ENCODE measurements at places on chromosomes 5 and 9.
A peak's percentile ranks its signal among the peaks of the same experiment; 100 is the strongest.

DNA sequence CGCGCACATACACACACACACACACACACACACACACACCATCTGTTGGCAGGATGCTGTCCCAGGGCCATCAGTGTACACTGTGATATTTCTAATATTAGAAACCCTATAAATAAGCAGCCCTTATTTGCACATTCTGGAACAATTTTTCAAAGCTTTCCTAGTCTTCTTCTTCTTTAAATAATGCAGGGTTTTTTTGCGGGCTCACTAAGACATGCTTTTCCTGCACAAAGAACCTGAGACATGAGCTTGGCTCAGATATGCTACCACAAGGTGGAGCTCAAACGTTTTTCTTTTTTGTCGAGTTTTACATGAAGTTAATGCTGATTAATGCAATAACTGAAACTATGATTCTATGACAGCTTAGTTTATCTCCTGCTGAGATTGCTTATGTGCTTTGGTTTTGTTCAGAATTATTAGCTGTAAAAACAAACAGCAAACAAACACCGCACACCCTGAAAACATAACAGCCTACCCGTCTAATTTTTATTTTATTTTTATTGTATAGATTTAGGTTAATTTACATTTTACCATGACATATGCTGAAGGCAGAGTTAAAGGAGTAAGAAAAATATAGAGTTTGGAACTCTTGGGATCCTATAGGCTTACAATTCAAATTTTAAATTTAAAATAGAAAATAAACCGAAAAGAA lies 95.8 kb downstream of the ALDH1A1 start:
- no peak for DNase-seq

- DNase-seq, result no peak
These were observed 36.7 kb upstream of the F2R start for GRCh38 chr5:76679231-76679630.

- no peak for DNase-seq
These were observed 184.6 kb downstream of the CDK5RAP2 start for GRCh38 chr9:120395376-120395775.

DNA sequence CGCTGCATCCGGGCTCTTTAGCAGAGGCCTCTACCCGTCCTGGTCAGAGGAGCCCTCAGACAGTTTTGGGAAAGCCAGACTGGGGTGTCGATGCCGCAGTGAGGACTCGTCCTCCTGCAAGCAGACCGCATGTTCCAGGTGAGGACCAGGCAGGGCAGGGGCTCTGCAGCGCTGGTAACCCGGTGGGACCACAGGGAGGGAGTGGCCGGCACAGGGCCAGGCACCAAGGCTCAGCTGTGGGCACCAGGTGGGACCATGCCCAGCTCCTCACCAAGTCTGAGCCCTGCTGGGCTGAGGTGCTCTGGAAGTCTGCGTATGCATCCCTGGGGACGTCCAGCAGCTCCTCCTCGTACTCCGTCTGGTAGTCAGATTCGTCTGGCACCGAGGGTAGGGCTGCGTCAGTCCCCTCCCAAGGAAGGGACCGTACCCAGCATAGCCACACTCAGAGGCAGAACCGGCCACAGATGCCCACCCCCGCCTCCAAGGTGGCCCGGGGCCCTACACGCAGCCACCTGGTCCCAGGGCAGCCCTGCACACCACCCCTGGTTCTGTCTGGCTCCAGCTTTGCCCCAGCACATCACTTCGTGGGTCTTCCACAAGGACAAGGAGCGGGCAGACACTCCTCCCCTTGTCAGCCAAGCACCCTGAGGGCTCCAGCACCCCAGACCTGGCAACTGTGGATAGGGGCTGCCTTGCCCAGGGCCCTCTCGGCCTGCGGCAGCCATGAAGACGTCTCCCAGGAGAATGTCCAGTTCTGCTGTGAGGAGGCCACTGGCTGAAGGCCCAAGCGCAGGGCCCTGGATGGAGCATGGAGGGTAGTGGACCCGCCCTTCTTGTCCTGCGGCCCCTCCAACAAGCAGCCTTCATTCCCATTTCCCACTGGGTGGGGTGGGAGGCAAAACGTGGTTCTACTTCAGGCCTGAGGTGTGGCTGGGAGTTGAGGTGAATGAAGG lies 1.5 kb upstream of the NSMF start:
- no peak for DNase-seq

- DNase-seq, result no peak
These were observed 45.6 kb upstream of the SLC25A51 start for GRCh38 chr9:37949576-37949975.

DNA sequence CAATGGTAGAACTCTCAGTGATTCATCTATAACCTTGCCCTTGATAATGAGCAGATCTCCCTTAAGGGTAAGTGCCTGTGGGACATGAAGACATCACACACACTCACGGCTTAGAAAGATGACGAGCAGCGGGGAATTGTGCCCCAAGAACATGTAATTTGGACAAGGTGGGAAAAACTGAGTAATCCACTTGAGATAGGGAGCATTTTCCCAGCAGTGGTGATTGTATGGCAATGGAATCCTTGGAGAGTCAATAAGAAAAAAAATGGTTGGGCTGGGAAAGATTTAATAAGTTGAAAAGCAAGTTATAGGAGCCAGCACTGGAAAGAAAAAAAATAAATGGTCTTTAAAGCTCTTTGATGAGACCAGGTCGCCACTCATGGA lies 193.1 kb downstream of the GLIS3 start:
- no peak for DNase-seq

GRCh38 chr9:89536145-89536574 lies 38.2 kb upstream of the SEMA4D start:
- DNase-seq, result no peak

- no peak for DNase-seq
These were observed 44.1 kb upstream of the ERBIN start for GRCh38 chr5:65882278-65882677.

- DNase-seq, result no peak
These were observed 286.0 kb upstream of the TUSC1 start for GRCh38 chr9:25964239-25964638.

DNA sequence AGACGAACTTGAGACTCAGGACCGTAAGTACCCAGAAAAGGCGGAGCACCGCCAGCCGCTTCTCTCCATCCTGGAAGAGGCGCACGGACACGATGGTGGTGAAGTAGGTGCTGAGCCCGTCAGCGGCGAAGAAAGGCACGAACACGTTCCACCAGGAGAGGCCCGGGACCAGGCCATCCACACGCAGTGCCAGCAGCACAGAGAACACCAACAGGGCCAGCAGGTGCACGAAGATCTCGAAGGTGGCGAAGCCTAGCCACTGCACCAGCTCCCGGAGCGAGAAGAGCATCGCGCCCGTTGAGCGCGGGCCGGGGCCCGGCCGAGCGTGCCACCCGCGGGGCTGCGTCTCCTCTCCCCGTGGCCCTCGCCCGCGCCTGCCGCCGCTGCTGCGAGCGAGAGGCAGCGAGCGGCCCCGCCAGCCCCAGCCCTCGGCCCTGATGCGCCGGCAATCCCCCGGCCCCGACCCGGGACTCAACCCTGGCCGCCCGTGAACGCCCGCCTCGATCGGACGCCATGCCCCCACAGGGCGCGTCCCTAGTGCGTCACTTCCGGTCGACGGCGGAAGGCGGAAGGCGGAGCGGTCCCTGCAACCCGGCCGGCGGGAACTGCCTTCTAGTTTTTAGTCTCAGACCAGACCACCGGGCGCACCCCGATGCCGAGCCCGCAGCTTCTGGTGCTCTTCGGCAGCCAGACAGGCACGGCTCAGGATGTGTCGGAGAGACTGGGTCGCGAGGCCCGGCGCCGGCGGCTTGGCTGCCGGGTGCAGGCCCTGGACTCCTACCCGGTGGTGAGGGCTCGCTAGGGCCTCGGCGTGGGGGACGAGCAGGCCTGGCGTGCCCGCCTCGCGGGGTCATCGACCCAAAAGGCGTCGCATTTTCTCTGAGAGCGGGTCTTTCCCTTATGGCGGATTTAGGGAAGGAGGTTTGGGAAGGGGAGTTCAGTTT lies at the start of the genes NDOR1 and TMEM203:
TSS of gene NDOR1 (plus strand) at position 575 of the 944 bp plus-strand sequence. CDS start at position 653, 78 bp downstream.
TSS of gene TMEM203 (minus strand) at position 523 of the 944 bp plus-strand sequence. CDS start at position 289, 234 bp downstream.
- DNase-seq, result peak; percentile 88

- no peak for DNase-seq
These were observed 290.8 kb downstream of the MED10 start for GRCh38 chr5:6087576-6087975.

DNA sequence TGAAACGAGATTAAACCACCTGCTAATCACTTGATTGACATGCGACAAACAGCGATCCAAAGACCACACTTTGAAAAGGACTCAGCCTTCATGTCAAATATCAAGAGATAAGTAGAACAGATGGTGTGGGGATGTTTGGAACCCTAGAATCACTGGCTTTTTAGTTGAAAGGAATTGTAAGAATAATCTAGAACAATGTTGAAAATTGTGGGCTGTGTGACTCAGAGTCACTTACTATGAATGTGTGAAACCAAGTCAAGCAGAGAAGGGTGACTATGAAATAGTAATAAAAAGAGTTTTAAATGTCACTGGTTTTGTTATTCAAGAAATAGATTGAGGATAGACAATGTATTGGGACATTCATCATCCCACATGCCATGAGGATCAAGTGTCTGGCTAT lies 14.1 kb upstream of the C1QTNF3 start:
- no peak for DNase-seq

DNA sequence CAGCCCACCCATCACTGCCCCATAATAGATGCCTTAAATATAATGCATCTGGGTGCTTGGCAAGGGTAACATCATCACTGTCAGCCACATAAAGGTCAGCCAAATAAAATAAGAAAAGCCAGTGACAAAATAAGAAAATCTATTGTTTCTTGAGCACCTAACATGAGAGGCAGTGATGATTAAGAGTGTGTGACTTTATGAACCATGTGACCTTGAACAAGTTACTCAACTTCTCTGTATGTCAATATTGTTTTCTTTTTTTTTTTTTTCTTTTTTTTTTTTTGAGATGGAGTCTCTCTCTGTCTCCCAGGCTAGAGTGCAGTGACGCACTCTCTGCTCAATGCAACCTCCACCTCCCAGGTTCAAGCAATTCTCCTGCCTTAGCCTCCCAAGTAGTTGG lies 98.7 kb downstream of the CDK5RAP2 start:
- no peak for DNase-seq

GRCh38 chr5:78295035-78295961 lies 800 bp upstream of the AP3B1 start:
- peak; percentile 9 for DNase-seq

- DNase-seq, result peak; percentile 47
These were observed 205.8 kb upstream of the IER5L start for GRCh38 chr9:129383561-129384490.

- DNase-seq, result no peak
These were observed 47.2 kb downstream of the HMGCR start for GRCh38 chr5:75384218-75384617.

GRCh38 chr5:124651663-124652513 lies 94.6 kb downstream of the ZNF608 start:
- no peak for DNase-seq

- DNase-seq, result no peak
These were observed 107.5 kb downstream of the ATP10B start for GRCh38 chr5:160744268-160745101.

- DNase-seq, result no peak
These were observed 693.4 kb downstream of the KCTD16 start for GRCh38 chr5:144864118-144864517.

DNA sequence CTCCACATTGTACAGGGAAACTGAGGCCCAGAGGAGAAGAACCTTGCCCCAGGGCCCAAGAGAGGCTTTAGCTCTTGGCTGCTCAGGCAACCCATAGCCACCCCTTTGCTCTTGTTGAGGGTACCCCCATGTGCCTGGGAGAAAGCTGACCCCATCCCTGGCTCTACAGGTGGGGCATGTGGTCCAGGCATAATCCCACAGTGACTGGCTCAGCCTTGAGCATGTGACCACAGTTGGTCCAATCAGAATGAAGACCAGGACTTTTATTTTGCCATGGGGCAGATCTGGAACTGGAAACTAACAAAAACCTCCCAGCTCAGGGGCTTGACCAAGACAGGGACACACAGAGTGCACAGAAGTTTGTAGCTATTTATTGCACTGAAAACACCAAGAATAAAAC lies 29.3 kb downstream of the SLC6A7 start:
- DNase-seq, result no peak

DNA sequence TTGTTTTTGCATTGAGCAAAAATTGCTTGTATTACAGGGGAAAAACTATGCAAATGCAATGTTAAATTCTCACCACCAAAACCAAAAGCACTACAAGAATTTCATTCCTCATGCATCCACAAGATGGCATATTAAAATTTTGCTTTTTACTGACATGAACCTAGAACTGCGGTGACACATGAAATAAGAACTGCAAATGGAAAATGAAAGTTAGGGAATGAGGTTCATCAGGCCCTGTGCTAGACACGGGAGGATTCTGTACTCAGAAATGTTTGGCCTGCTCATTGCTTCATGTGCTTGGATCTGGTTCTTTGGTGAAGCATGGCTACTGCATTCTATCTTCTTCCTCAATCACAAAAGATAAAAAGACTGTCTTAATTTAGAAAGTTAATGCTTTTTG lies 9.1 kb upstream of the RFK start:
- DNase-seq, result no peak

DNA sequence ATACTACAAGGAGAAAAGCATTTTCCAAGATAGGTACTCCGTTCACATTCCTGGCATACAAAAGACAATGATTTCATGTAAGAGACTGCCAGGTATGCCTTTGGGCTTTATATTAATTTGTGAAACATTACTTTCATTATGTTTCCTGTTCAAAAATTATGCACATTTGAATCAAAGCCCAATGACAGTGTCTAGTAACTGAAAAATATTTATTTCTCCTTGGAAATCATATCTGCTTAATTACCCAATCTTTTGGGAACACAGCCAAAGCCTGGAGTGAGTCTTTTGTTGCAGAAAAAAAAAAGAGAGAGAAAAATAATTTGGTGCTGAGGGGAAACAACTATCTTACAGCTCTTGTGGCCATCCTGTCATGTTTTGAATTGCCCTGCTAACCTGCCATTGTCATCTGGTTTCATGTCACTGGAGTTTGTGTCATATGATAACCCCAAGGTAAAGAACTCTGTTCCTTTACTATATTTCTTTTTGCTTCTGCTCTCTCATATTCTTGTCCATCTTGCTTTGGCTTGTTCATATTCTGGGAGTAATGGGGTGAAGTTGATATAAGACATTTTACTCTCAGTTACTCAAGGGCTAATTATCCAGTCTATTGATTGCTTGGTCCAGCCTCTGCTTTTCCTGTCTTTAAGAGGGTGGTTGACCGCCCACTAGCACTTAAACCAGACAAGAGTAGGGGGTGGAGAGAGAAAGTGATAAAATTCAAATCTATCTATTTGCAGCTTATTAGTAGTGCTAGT lies 238.3 kb upstream of the NUDT12 start:
- DNase-seq, result no peak

DNA sequence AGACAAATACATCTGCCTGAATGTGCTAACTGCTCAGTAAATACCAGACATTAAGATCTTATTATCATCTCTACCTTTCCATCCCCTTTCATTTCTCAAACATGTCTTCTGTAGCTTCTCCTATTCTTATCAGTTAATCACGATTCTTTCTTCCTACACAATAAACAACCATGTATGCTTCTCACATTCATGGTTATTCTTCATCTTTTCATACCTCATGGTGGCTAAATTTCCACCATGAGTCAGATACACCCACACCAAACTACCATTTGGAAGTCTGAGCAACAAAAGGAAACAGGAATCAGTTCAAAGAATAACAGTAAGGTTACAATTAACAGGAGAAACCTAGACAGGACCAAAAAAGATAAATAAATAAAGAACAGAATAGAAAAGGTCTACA lies 7.7 kb downstream of the ZNF622 start:
- no peak for DNase-seq
